Small intestine (tissue), 16 donors: ENCODE measurements at places on chromosomes 16 and 17.

DNA sequence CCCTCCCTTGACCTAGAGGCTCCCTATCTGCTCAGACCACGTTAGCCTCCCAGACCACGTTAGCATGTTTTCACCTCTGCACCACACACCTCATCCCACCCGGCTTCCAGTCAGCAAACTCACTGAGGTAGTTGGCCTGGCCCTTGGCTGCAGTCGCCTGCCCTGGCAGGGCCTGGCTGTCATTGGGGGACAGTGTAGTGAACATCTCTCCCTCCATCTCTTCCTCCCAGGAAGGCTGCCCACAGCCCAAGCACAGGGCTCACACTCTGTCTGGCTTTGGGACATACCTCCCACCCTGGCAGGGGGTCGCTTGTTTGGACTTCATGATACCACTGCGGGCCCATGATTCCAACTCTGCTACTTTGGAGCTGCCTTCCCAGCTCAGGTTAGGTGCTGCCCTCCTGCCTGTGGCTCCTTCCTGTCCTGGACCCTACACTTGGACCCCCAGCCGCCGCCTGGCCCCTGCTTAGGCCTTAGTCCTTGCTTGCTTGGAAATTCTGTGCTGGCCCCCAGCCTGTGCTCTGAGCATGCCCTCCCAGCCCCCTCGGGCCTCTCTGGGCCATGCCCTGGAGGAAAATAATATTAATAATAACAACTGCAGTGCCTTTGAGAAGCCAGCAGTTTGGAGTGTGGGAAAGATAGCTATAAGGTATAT is 167.7 kb downstream of the COPRS start:
- no peak for DNase-seq
- peaks cover 9% of the 10 kb centered on the region for H3K4me1 ChIP-seq
- H3K36me3 ChIP-seq, result no peaks in the 10 kb centered on the region
- no peaks in the 10 kb centered on the region for H3K27me3 ChIP-seq
- no peak overlapping the region for H3K4me3 ChIP-seq

DNA sequence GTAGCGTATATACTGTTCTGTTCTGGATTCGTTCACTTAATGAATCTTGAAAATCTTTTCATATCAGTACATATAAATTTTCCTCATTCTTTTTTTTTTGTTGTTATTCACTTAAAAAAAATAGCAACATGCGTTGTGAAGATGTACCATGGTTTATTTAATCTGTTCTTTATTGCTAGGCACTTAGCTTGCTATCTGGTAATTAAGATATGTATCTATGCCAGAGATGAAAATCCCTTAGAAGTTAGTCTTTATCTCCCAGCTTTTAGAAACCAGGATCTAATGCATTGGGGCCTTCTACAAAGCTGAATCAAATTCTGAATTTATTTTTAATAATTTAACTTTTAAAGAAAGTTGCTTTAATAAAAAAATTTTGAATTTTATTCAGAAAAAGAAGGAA is 13.0 kb upstream of the DNAJA2 start:
- H3K27me3 ChIP-seq, result no peaks in the 10 kb centered on the region
- no peaks in the 10 kb centered on the region for H3K4me1 ChIP-seq
- H3K27ac ChIP-seq, result no peak overlapping the region

DNA sequence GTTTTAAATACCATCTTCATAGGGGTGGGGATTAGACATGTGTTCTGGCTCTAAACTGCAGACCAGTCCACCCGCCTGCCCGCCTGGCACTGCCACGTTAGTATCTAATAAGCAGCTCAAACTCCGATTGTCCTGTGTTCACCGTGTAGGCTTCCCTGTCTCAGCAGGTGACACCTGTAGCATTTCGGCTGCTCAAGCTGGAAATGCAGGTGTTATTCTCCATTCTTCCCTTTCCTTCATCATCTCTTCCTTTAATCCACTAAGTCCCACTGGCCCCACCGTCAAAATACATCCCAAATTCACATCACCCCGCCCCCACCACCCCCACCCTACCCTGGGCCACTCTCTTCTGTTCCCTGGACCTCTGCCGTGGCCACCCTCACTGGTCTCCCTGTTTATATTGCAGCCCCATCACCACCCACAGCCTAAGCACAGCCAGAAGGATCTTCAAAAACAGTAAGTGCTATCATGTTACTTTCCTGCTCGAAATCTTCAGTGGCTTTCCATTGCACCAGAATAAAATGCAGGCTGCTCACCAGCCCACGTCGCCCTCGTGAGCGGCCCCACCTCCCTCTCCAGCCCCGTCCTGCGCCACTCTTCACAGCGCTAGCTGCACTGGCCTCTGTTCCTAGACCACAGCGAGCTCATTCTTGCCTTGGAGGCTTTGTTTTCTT is 65.1 kb downstream of the RTN4RL1 start:
- no peaks in the 10 kb centered on the region for H3K27me3 ChIP-seq
- no peaks in the 10 kb centered on the region for H3K36me3 ChIP-seq
- DNase-seq, result no peak
- H3K4me3 ChIP-seq, result no peak overlapping the region
- H3K4me1 ChIP-seq, result no peaks in the 10 kb centered on the region

DNA sequence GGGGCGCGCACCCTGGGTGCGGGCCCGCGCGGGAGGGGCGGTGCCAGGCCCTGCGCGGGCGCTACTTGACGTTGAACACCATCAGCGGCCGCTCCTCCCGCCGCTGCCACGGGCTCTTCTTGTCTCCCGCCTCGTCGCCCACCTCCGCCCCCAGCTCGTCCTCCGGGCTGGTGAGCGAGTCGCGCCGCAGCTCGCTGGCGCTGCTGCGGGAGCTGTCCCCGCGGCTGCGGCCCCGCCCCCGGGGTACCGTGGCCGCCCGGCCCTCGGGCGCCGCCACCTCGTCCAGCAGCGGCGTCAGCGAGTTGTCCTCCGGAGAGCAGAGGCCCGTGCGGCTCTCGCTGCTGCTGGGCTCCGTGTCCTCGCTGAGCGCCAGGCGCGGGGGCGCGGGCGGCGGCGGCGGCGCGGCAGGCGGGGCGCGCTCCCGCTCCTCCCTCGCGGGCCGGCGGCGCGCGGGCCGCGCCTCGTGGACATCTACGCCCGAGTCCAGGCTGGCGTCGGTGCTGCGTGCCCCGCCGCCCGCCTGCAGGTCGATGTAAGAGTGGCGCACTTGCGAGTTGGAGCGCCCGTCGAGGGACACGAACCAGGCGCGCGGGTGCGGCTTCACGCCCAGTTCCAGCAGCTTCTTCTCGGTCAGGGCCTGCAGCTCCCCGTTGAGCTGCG is 8.7 kb downstream of the GRN start:
- DNase-seq, result peak; percentile 20
- no peaks in the 10 kb centered on the region for H3K4me1 ChIP-seq
- peak overlapping the region; percentile 54 for H3K4me3 ChIP-seq
- H3K36me3 ChIP-seq, result peaks cover 2% of the 10 kb centered on the region

DNA sequence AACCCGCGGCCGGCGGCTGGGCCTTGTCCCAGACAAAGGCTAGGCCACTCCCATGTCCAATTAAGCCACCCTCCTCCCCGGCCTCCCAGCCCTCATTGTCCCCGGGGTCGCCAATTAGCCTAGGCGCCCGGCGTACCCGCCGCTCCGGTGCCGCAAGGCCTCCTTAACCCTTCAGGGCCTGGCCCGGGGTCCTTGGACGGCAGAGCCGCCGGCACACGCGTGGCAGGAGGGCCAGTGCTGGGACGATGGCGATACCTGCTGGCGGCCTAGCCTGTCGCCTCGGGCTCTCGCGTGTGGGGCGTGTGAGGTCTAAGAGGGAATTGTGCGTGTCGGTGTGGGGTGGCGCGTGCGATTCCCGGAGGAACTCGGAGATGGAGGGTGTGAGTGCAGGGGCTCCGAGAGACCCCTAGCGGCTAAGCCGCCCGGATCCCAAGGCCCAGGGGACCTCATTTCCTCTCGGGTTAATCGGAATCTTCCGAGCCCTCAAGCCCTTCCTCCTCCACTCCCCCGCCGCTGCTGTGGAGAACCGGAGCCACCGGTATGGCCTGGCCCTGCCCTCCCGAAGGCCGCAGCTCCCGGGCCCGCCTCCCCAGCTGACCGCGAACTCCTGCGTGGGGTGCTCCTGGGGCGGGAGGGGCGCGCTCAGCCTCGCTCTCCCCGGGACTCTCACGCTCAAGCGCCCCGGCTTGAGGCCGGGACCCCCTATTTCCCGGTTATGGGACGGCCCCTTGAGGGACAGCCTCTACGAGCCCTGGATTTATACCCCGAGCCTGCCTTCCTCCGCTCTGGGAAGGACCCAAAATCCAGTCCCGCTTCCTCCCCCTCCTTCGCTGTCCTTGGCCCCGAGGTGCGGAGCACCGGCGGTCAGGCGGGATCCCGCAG is 11.9 kb downstream of the TBX2 start:
- no peaks in the 10 kb centered on the region for H3K4me1 ChIP-seq
- peak; percentile 27 for DNase-seq
- H3K27ac ChIP-seq, result peak overlapping the region; percentile 81
- peaks cover 7% of the 10 kb centered on the region for H3K27me3 ChIP-seq
- no peaks in the 10 kb centered on the region for H3K36me3 ChIP-seq

GRCh38 chr16:9425236-9425635 is 333.8 kb downstream of the HAPSTR1 start:
- no peak overlapping the region for H3K27ac ChIP-seq
- no peaks in the 10 kb centered on the region for H3K4me1 ChIP-seq
- H3K36me3 ChIP-seq, result no peaks in the 10 kb centered on the region
- no peak overlapping the region for H3K4me3 ChIP-seq
- DNase-seq, result no peak

- H3K36me3 ChIP-seq, result no peaks in the 10 kb centered on the region
- H3K27me3 ChIP-seq, result no peaks in the 10 kb centered on the region
- peak; percentile 99 for DNase-seq
Measured at GRCh38 chr17:36001862-36002603, 680 bp upstream of the CCL15 start.

- no peaks in the 10 kb centered on the region for H3K4me1 ChIP-seq
- no peak overlapping the region for H3K27ac ChIP-seq
- no peaks in the 10 kb centered on the region for H3K36me3 ChIP-seq
- no peak overlapping the region for H3K4me3 ChIP-seq
- H3K27me3 ChIP-seq, result no peaks in the 10 kb centered on the region
Measured at GRCh38 chr16:55643161-55643970, 12.4 kb upstream of the SLC6A2 start.

GRCh38 chr16:13940397-13940933 is 20.5 kb downstream of the ERCC4 start:
- H3K27me3 ChIP-seq, result no peaks in the 10 kb centered on the region
- H3K4me1 ChIP-seq, result no peaks in the 10 kb centered on the region
- H3K27ac ChIP-seq, result no peak overlapping the region
- H3K4me3 ChIP-seq, result no peak overlapping the region

DNA sequence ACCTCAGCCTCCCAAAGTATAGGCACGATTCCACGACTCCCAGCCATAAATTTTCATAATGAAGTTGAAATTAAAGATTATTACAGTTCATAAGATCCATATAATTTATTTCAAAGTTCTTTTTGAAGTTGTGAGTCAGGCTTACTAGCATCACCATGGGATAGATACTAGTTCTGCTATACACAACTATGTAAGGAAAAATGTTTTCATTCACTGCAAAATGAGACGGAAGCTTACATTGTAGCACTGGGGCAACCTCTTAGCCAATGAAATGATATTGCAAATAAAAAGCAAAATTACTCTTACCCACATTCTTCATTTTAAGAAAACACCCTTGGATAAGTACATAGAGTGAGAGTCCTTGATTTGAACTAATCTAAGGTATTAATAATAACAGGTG is 18.8 kb upstream of the MARCHF10 start:
- no peak for DNase-seq
- no peaks in the 10 kb centered on the region for H3K4me1 ChIP-seq
- H3K27ac ChIP-seq, result no peak overlapping the region

- H3K4me1 ChIP-seq, result no peaks in the 10 kb centered on the region
- no peak overlapping the region for H3K4me3 ChIP-seq
- peaks cover 5% of the 10 kb centered on the region for H3K36me3 ChIP-seq
- DNase-seq, result no peak
Measured at GRCh38 chr16:4689864-4690704, 3.3 kb upstream of the NUDT16L1 start.

DNA sequence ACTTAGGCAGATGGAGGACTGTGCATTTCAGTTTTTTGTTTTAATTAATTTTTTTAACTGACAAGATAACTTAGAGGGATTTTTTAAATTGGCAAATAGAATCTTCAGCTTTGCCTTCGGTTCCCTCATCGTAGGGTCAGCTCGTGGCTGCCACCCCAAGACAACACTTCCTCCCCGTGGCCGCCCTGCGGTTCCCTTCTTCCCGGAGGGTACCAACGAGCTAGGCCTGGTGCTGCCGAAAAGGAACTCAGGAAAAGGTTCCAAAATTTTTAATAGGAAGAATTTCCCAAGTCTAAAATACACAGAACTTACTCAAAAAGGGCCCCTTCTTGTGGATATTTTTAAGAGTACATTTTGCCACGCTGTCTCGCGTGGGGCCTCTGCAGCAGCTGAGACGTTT is 210.4 kb upstream of the CHMP6 start:
- H3K36me3 ChIP-seq, result no peaks in the 10 kb centered on the region
- no peaks in the 10 kb centered on the region for H3K27me3 ChIP-seq
- H3K4me1 ChIP-seq, result peaks cover 14% of the 10 kb centered on the region
- H3K27ac ChIP-seq, result peak overlapping the region; percentile 14
- H3K4me3 ChIP-seq, result no peak overlapping the region
- no peak for DNase-seq

GRCh38 chr17:31522987-31523495 is 131.6 kb downstream of the RAB11FIP4 start:
- no peak for DNase-seq
- no peak overlapping the region for H3K4me3 ChIP-seq
- no peak overlapping the region for H3K27ac ChIP-seq
- H3K27me3 ChIP-seq, result no peaks in the 10 kb centered on the region
- H3K4me1 ChIP-seq, result no peaks in the 10 kb centered on the region

- no peaks in the 10 kb centered on the region for H3K36me3 ChIP-seq
- DNase-seq, result peak; percentile 34
- peak overlapping the region; percentile 88 for H3K27ac ChIP-seq
- peak overlapping the region; percentile 79 for H3K4me3 ChIP-seq
- H3K4me1 ChIP-seq, result peaks cover 5% of the 10 kb centered on the region
Measured at GRCh38 chr17:4142107-4142900, 526 bp downstream of the ZZEF1 start.

DNA sequence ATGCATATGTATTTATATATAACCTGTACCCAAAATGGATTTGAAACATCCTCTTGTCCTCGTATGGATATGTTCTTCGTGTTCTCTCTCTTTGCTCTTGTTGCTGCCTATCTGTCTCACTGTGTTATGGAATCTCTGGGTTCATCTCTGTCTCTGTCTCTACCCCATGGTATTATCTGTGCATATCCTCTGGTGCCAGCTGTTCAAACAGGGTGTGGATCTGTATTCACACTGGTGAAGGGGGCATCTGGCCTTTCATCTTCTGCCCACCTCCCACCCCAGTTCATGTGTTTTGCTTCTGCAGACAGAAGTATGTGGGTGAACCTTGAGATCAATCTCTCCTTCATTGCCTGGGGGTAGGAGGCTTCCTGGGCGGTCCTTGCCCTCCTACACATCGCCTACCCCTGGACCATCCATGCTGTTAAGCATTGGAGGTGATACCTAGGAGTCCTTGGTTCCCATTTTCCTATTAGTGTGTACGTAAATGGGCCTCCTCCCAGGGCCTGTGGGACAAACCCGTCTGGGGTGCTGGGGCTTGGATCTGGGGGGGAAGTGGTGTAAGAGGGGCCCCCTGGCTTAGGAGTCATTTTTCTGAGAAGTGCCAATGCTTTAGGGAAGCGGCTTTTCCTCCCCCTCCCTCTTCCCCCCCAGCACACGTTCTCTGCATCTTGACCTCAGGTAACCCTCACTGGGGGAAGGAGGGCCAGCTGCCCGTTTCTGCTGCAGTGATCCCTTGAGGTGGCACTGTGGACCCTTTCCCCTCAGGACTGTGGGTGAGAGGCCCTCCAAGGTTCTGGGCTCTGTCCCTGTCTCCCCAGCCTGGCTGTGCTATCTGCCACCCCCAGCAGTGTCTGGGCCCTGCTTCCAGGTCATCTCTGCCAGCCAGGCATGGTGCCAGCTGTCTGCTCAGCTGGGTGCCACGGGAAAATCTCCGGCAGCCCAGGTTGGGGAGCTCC is 21.1 kb downstream of the RARA start:
- H3K4me3 ChIP-seq, result no peak overlapping the region
- peak overlapping the region; percentile 50 for H3K27ac ChIP-seq
- H3K36me3 ChIP-seq, result no peaks in the 10 kb centered on the region
- H3K4me1 ChIP-seq, result peaks cover 18% of the 10 kb centered on the region
